ENCODE measurements at places on chromosomes 11 and 22.
A peak's percentile ranks its signal among the peaks of the same experiment; 100 is the strongest.

GRCh38 chr22:46008291-46008690, 31.3 kb upstream of the WNT7B start:
- no peak for DNase-seq

- no peak for DNase-seq
Measured at GRCh38 chr11:109730669-109731068, 308.7 kb downstream of the C11orf87 start.

DNA sequence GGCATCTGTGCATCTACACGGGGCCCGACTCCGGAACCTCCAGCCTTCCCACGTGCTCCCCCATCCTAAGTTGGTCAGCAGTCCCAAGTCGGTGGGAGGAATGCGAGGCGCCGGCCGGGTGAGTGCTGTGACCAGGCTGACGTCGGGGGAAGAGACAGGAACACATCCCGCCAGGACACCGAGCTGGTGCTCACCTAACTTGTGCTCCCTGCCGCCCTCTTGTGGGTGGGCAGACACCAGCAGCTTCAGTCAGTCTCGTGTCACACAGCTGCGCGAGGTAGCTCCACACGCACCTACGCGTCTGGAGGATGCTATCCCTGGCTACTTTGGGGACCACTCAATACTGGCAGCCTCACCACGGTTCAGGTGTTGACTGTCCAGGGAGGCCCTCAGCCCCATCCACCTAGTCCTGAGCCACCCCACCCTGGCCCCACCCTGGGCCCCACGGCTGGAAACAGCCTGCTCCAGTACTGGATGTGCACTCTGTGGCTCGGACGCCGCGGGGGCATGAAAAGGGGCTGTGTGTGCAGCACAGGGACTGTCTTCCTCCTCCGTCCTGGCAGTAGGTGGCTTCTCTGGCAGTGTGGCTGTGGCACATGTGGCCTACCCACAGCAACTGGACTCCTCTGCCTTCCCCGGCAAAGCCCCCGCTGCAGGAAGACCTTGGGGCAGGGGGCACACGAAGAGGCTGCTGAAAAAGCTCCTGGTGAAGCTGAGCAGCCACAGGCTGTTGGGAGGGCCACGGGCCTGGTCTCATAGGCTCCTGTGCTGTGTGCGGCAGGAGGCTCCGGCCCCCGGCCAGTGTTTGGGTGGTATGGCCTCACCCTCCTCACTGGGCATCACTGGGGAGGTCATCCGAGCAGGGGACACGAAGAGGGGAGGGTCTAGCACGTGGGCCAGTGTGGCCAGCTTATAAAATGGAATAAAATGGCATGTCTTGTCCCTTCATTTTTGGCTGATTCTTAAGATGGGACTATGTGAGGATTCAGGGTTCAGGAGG, 11.2 kb upstream of the BID start:
- DNase-seq = peak; percentile 72

DNA sequence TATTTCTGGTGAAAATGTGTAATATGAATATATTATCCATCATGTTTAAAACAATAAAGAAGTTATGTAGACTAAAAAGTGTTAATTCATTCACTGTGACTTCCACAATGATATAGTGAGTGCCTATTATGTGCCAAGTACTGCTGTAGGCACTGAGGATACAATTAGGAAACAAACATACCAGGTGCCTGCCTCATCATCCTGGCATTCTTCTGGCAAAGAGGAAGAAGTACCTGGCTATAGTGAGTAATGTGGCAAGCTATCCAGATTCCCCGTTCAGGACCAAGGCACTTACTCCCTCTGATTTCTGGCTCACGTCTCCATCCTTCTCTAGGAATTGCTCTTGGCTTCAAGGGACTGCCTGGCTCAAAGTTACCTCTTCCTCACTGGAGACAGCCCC, 77.5 kb upstream of the CLMP start:
- no peak for DNase-seq

DNA sequence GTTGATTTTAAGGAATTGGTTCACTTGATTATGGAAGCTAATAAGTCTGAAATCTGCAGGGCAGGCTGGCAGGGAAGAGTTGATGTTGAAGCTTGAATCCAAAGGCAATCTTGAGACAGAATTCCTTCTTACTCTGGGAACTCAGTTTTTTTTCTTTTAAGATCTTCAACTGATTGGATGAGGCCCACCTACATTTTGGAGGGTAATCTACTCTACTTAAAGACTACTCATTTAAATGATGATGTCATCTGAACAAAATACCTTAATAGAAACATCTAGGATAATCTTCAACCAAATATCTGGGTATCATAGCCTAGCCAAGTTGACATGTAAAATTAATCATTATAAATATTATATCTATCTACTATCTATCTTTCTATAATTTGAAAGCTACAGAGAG, 163.2 kb downstream of the PGR start:
- DNase-seq = no peak

DNA sequence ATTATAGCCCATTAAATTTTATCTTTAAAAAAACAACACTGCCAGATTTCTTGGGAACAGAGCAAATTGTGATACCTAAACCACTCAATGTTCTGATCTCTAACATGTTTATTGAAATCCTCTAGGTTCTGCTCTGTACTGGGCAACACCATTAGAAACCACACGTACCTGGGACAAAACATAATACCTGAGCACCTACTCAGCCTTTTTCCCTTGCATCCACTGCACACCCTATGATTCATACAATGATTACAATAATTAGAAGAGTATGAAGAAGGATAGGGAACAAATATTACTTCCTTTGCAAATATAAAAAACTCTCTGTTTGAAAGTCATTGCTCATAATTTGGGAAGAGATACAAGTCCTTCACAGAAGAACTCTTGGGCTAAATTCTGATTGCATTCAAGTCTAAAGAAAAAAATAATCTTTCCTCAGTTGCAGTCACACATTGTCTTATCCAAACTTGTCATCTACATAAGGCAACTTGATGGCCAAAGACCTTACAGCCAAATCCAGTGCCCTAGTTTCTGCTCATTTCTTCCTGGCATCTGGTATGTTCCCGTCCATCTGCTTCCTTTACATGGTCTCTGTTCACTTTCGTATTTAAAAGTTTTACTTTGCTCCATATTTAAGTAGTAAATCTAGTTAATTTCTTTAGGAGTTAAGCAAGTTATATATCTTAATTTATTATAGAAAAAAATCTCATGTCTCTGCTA, 407.4 kb downstream of the LRRC4C start:
- DNase-seq = no peak

GRCh38 chr11:12184699-12185098, 74.3 kb downstream of the MICAL2 start:
- no peak for DNase-seq

GRCh38 chr11:132422722-132423121, 1052.3 kb downstream of the NTM start:
- no peak for DNase-seq

DNA sequence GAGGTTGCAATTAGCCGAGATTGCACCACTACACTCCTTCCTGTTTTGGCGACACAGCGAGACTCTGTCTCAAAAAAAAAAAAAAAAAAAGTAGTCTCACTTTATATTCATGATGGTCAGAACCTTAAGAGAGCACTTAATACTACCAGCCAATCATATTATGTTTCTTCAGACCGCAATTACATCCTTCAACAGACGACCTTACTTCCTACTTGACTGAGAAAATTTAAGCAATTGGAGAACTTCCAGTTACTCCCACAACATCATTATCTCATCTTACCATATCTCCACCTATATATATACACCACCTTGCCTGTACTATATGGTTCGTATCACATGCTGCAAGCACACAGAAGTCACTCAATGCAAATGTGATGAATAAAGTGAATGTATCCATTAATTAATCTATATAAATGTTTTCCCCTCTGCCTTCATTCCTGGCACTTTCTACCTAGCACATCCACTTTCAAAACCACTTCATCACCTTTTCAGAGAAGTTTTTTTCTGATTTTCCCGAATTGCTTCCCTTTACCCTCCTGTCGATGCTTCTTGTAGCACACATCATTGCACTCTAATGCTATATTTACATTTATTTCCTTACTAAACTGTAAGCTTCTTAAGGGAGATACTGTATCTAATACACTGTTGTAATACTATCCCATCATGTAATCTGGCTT, 13.8 kb downstream of the ATP5MG start:
- no peak for DNase-seq

DNA sequence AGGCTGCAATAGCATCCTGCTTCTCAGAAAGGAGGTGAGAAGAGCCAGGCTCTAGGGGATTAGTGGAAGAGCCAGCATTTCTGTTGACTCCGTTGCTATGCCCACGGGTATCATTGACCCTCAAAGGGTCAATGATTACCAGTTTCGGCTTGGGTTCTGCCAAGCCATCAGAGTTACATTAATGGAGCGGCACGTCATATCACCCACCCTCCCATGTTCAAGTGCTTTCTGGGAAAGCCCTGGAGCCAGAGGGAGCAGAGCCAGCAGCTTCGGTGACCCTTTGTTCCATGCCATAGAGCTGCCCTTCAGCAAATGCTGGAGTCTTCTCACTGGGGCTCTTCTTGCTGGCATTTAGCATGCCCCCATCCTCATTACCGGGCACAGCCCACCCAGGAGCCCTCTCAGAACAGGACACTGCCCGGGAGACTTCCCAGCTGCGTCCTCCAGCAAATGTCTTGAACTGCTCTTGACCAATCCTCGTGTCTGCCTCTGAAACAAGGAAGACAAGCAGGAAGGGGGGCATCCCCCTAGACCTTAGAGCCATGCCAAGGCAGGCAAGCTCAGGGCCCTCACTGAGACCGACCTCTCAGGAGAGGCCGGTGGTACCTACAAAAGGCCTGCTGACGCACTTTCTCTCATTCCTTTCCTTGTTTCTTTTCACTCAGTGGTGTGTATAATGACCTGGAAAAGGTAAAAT, 14.6 kb downstream of the KCNJ1 start:
- DNase-seq = no peak

- no peak for DNase-seq
Measured at GRCh38 chr22:38088629-38089473, 4.9 kb upstream of the SLC16A8 start.

DNA sequence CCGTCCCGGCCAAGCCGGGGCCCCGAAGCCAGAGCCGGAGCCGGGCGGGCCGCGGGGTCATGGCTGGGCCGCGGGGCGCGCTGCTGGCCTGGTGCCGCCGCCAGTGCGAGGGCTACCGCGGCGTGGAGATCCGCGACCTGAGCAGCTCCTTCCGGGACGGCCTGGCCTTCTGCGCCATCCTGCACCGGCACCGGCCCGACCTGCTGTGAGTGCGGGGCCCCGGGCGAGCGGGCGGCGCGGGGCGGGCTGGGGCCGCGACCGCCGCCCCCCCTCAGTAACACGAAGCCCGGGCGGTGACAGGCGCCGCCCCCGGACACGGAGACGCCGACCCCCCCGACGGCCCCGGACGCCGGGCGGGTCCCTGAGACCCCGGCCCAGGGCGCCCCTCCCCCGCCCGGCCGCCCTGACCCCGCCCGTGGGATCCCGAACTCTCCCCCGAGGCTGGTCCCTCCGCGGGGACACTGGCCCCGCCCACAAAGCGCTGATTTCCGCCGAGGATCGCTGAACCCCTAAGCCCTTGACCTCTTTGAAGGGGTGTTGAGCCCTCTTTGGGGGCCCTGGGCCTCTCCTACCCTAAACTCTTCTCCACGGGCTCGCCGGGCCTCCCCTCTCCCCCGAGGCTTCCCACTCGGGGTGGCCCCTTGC, 389 bp downstream of the MICALL1 start:
- DNase-seq = no peak

Data from HepG2 (cell line).